Activated T-helper 1 cell treated with anti-CD3 and anti-CD28 coated beads, Interleukin-12 subunit alpha, Interleukin-12 subunit beta, Interleukin-2, Interleukin-4 antibody, amounts not matched to agents 30 ng/mL and 10 ng/mL and 1 ng/mL, durations not matched to agents 14 hours and 24 hours and 36 hours (primary cell): ENCODE measurements at places on chromosomes 11 and 22. TPM values are rescaled to one million over a fixed set of nuclear protein-coding genes. Genes with fewer than 3 reads are reported as not detected.
A peak's percentile ranks its signal among the peaks of the same experiment; 100 is the strongest.

GRCh38 chr11:47413908-47414684 lies 5.7 kb downstream of the SLC39A13 start:
- DNase-seq = no peak

DNA sequence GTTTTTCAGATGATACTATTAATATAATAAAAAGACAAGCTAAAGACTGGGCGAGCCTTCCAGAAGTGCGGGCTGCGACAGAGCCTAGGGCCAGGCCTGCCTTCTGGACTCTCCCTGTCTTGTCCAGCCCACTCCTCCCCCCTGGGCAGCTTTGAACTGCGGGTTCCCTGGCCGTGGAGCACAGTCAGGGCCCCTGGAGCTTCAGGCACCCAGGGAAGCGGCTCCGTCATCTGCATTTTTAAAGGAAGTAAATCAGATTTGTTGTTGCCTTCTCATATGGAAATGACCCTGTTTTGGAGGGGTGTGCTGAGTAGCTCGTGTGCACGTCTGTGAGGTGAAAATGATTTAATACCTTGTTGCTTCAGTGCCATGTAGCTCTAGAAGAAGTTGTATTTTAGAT lies 265.3 kb downstream of the TBC1D22A start:
- DNase-seq = no peak

- DNase-seq = no peak
Measured at GRCh38 chr11:79600711-79601110, 159.9 kb upstream of the TENM4 start.

The FXYD2 gene
- 3.4 and 3.6 TPM in 2 replicates for total RNA-seq

The DMC1 gene
- total RNA-seq = 11.2 and 11.7 TPM in 2 replicates

- no peak for DNase-seq
Measured at GRCh38 chr22:46110215-46110614, 40.1 kb upstream of the PPARA start.

- no peak for DNase-seq
Measured at GRCh38 chr11:86737737-86738136, 62.6 kb upstream of the PRSS23 start.

- no peak for DNase-seq
Measured at GRCh38 chr11:131600628-131601027, 230.2 kb downstream of the NTM start.

The ADAMTS8 gene
- total RNA-seq = not detected in 2 replicates

DNA sequence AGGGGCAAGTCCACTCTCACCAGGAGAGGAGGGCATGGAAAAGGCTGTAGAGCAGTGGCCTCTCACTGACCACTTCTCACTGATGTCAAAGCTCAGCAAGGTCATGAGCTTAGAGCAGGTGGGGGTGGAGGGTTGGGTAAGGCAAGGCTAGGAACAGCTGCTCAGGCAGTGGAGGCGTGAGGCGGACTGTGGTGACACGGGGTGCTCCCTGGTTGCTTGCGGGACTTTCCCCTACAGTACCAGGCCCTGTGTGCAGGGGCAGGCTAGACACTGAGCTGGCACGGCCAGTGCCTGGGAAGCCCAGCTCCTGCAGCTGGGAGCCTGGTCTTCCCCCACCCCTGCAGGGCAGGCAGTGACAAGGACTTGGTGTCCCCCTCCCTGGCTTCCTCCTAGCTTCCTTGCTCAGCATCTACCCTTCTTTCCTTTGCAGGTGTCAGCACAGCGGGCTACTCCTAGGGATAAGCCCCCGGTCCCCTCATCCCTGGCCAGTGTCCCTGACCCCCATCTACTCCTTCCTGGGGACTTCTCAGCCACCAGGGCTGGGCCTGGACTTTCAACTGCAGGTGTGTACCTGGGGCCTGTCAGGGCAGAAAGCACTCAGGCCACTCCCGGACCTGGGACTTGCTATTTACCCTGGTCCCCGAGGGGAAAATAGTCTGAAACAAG lies 45.6 kb downstream of the PISD start:
- no peak for DNase-seq

DNA sequence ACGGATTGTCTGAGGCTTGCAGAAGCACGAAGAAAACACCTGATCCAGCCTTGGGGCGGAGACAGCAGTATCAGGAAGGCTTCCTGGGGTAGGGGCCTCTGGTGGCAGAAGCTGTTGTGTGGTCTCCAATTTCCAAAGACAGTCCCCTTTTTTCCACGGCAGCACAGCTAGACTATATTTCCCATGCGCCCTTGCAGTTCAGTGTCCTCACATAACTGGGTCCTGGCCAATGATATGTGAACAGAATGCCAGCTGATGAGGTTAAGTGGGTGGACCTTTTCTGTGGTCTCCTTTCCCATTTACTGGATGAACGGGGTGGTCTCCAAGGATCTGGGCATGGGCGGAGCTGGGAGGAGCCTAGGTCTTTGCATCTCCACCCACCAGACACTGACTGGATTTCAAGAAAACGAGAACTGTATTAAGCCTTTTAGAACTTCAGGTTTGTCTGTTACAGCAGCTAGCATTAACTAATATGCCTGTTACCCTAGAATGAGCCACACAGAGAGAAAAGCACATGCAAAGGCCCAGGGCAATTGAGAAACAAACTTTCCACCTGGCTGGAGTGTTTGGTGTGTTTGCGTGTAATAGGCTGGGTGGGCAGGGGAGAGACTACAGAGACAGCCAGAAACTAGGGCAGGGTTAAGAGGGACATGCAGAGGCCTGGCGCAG lies 6.2 kb downstream of the GAL3ST1 start:
- DNase-seq = no peak

GRCh38 chr11:101915791-101916291 lies 481 bp downstream of the ANGPTL5 start:
- DNase-seq = no peak

GRCh38 chr11:104442321-104442720 lies 278.4 kb upstream of the PDGFD start:
- DNase-seq = no peak

The DEFB131B gene
- not detected in 2 replicates for total RNA-seq

The MOGAT2 gene
- total RNA-seq = not detected in 2 replicates

GRCh38 chr22:30305519-30305905 lies 16.2 kb upstream of the CASTOR1 start:
- DNase-seq = peak; percentile 68

DNA sequence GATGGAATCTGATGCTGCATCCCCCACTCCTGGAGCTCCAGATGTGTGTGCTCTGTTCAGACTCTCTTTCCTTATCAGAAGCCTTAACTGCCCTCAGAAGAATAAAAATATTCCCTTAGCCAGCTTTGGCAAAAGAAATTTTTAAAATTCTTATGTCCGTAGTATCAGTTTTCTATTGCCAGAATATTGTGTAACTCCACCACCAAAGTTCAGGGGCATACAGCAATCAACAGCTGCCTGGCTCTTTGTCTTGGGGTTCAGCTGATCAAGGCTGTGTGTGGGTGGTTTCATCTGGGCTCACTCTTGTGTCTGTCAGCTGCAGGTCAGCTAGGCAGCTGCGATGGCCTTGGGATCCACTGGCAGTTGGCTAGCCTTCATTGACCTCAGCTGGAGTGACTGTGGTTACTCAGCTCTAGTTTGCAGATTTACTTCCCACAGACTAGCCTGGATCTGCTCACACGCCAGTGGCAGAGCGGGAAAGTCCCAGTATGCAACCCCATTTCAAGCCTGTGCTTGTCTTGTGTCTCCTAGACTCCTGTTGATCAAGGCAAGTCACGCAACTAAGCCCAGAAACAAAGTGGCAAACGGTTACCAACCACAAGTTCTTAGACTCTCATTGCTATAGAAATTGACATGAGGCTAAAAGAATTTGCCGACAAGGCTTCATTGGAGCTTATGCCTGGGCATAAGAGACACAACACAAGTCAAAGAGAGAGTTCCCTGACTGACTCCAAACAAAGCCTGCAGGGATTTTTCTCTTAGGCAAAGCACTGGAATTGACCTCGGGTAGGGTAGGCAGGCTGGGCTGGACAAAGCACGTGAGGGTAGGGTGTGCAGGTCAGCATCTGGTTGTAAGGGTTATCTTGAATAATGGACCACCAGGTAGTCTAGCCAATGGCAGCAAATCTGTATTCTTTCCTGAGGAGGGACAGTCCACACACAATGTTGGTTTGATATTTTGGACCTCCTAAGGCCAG lies 7.5 kb downstream of the TMEM138 start:
- no peak for DNase-seq

The PARVG gene
- 50.6 and 52.8 TPM in 2 replicates for total RNA-seq

GRCh38 chr22:19174106-19175025 lies 4.2 kb downstream of the SLC25A1 start:
- DNase-seq = no peak

- DNase-seq = no peak
Measured at GRCh38 chr11:45412521-45412920, 126.4 kb upstream of the SYT13 start.

- no peak for DNase-seq
Measured at GRCh38 chr11:788953-789940, 643 bp downstream of the CEND1 start.

- DNase-seq = no peak
Measured at GRCh38 chr11:76592025-76592914, 78.3 kb downstream of the LRRC32 start.

DNA sequence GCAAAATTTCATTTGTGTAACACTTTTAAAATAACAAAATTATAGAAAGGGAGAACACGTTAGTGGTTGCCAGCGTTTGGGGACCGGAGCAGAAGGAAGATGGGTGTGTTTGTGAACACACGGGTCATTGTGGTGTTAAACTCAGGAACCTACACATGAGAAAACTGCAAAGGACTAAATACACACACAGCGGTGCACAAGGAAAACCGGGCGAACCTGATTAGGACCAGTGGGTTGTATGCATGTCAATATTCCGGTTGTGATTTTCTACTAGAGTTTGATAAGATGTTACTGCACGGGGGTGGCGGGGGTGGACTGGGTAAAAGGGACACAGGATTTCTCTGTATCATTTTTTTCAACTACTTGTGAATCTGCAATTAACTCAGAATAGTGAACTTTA lies 351.2 kb downstream of the OPCML start:
- DNase-seq = no peak

The ALX4 gene
- total RNA-seq = not detected in 2 replicates

The DCPS gene
- total RNA-seq = 40.4 and 40.5 TPM in 2 replicates

The DLG2 gene
- total RNA-seq = 1.2 and 2.1 TPM in 2 replicates

The SSRP1 gene
- total RNA-seq = 235 and 239 TPM in 2 replicates

The VSTM5 gene
- total RNA-seq = not detected in 2 replicates

GRCh38 chr22:17974087-17974486 lies 50.3 kb downstream of the MICAL3 start:
- DNase-seq = no peak

DNA sequence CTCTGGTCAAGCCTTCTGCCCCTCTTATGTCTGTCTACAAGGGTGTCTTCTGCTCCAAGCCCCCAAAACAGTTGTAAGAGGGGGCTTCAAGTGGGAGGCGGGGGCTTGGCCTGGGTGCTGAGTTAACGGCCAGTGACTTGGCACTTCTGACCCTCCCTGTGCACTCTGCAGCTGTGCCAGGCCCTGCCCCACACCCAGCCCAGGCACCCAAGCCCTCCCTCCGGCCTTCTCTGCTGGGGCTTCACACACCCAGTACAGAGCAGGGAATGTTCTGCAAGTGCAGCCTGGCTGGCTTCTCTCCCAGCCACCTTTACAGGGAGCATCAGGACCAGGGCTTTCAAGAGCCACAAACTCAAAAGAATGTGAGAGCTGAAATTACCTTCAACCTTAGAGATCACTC lies 3.8 kb downstream of the TMEM121B start:
- DNase-seq = no peak

The FAU gene
- total RNA-seq = 1,004 and 1,020 TPM in 2 replicates

The OR5B21 gene
- not detected in 2 replicates for total RNA-seq

GRCh38 chr11:125504580-125504979 lies 8.5 kb upstream of the FEZ1 start:
- no peak for DNase-seq

DNA sequence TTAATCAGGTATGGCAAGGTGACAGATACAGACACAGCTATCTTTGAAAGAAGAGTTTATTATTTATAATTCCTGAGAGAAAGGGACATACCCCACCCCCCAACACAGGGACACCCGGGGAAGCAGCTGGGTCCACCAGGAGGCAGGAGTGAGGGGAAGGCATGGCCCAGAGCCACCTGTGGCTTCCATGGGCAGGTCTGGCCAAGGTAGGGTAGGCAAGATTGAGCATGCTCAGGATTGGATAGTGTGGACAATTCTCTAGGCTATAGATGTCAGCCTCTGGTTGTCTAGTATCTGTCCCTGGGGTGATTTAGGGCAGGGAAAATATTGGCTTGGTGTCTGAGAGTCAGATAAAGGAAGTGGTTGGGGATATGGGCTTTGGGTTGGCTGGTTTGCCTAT lies 27.5 kb upstream of the SMIM35 start:
- no peak for DNase-seq

The SUSD2 gene
- total RNA-seq = 0.73 and 0.83 TPM in 2 replicates

- DNase-seq = no peak
Measured at GRCh38 chr11:44954051-44954906, 3.6 kb upstream of the TP53I11 start.

DNA sequence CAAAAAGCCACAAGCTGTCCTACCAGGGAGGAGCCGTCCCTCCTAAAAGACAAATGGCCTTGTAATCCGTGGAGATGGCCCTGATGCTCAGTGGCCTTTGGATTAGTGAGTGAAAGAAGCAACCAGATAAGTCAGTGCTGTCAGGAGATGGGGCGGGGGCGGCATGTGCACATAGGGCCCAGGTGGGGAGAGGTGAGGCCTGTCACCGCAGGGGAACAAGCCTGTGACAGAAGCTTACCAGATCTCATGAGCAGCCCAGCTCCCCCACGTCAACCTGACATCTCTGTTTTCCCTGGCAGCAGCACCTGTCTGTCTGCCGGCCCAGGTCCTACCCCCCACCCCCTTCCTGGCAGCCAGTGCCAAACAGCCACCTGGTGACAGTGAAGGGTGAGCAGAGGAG lies 162.6 kb downstream of the BUD13 start:
- no peak for DNase-seq

GRCh38 chr22:40323681-40324171 lies 22.6 kb upstream of the ADSL start:
- peak; percentile 24 for DNase-seq

GRCh38 chr11:72832301-72833082 lies 18.3 kb downstream of the ATG16L2 start:
- DNase-seq = no peak

The CSF2RB gene
- 11.7 and 11.8 TPM in 2 replicates for total RNA-seq

The LRRC32 gene
- 5.5 and 5.7 TPM in 2 replicates for total RNA-seq

DNA sequence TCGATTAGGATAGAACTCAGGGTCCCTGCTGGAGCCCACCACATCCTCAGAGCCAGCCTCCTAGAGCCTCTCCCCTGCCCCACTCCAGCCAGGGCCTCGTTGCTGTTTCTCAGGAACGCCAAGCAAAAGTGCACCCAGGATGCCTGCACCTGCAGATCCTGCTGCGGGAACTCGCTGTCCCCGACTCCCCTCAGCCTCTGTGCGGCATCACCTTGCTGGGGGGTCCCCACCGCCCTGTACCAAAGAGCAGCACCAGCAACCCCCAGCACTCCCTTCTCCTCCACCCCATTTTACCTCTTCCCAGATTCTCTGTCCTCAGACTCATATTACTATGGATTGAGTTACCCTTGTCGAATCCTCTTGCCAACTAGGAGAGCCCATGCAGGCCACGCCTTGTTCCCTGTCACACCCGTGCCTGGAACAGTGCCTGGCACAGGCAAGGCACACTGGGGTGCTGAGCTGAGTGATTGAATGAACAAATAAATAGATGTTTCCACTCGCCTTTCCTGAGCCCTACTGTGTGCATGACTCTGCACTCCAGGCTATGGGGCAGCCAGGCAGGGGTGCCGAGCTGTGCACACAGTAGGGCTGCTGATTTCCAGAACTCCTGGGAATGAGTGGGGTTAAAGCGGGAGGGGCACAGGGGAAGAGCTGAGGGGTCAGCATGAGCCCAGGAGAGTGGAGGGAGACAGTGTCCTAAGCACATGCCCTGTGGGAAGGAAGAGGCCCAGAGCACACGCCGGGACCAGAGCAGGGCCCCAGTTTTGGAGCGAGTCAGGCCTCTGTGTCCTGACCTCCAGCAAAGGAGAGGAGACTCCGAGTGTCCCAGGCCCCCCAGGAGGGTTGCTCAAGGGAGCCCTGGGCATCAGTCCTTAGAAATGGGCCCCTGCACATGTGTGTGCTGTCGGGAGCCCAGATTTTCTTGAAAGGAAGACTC lies 44.3 kb downstream of the LINC01488 start:
- DNase-seq = no peak
